ENCODE measurements at places on chromosomes 3 and 15. TPM values are rescaled to one million over a fixed set of nuclear protein-coding genes. Genes with fewer than 3 reads are reported as not detected.

Gene CLDN11
- not detected for total RNA-seq

Gene ZBED2
- 0.74 TPM for total RNA-seq

Gene AQP9
- not detected for total RNA-seq

Gene SH3GL3
- total RNA-seq, result not detected

Gene CFAP91
- total RNA-seq, result not detected

Gene CPEB1
- total RNA-seq, result 0.29 TPM

Gene EPHB1
- 1.4 TPM for total RNA-seq

Gene SI
- total RNA-seq, result not detected
